ENCODE measurements at places on chromosomes 12 and 14.

DNA sequence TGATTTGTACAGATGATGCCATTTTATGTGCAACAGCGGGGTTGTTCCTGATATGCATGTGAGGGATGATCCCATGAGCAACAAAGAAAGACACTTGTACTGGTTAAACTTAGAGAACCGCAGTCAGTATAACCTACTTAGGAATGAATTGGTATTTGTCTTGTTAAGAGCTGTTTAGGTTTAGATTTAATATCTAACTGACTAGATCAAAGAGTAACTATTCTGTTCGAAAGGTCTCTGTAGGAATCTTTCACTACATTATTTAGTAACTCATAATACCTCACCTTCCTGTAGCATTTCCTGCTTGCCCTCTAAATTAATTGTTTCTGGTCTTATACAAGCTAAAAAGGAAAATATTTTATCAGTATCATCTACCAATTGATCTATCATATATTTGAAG is 350.4 kb downstream of the TRHDE start:
- ATAC-seq: no peak

GRCh38 chr12:32211900-32212156 is 105.2 kb downstream of the BICD1 start:
- no peak for ATAC-seq

DNA sequence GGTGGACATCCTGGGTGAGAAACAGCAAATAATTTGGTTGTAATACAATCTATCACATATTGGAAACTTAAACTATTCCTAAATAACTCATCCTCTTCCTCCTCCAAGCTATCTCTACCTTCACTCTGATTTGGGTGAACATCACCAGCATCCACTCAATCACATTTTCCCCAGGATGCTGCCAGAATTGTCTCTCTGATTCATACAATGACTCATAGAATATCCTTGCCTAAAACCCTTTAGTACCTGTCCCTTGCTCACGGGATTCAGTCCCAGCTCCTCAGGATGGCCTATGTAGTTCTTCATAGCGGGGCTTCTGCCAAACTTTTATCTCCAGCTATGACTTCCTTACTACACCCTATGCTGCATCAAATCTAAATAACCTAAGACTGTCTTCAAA is 146.8 kb downstream of the EMP1 start:
- ATAC-seq: no peak

DNA sequence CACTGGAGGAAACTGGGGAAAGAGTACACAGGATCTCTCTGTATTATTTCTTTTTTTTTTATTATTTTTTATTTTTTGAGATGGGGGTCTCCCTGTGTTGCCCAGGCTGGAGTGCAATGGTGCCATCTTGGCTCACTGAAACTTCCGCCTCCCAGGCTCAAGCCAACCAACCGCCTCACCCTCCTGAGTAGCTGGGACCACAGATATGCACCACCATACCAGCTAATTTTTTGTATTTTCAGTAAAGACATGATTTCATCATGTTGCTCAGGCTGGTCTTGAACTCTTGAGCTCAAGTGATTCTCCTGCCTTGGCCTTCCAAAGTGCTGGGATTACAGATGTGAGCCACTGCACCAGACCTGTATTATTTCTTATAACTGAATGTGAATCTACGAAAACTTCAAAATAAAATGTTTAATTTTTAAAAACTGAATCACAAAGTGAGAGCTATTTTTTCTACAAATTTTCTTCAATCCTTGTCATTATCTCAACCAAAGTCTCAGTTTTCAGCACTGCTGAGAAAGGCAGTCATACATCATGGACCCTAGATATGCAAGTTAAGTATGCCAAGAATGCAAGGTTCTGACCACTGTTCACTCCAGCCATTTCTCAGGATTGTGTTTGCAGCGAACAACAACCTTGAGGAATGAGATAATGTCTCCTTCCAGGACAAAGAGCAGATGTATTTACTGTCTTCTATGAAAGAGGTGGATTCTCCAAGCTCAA is 2.4 kb downstream of the EAPP start:
- no peak for ATAC-seq

- ATAC-seq: no peak
These were observed 177.9 kb downstream of the RBM19 start for GRCh38 chr12:113788020-113788856.

DNA sequence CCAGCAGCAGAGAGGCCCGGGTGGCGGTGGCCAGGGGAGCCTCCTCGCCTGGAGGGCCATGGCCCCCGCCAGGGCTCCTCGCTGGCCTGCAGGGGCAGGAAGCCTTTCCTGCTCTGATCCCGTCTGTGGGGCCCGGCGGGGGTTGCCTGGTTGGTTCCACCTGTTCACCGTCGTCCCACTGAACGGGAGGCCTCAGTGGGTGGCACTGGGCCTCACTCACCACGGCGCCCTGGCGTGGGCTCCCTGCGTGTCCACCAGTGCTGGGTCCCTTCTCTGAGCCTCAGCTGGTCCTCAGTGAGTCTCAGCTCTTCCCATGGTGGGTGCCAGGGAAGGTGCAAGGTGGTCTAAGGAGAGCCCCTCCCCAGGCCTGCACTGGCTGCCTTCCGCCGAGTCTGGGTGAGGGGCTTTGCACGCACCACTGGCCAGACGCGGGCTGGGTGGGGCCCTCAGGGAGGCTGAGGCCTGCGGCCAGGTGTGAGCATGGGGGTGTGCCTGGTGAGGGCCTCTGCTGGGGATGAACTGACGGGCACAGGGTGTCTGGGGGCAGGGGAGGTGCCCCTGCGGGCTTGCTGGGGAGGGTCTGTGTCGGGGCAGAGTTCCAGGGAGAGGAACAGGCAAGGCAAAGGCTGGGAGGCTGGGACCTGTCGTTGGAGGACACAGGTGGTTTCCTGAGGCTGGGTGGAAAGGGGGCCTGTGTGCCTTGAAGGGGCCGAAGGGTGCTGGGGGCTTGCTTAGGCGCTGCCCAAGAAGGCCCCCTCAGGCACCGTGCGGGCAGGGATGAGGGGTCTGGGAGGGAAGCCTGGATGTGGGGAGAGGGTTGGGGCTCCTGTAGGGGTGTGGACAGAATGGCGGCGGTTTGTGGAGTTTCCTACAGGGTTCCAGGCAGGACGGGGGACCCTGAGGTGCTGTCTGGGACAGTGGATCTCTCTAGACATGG is 339.8 kb downstream of the TMEM121 start:
- no peak for ATAC-seq

DNA sequence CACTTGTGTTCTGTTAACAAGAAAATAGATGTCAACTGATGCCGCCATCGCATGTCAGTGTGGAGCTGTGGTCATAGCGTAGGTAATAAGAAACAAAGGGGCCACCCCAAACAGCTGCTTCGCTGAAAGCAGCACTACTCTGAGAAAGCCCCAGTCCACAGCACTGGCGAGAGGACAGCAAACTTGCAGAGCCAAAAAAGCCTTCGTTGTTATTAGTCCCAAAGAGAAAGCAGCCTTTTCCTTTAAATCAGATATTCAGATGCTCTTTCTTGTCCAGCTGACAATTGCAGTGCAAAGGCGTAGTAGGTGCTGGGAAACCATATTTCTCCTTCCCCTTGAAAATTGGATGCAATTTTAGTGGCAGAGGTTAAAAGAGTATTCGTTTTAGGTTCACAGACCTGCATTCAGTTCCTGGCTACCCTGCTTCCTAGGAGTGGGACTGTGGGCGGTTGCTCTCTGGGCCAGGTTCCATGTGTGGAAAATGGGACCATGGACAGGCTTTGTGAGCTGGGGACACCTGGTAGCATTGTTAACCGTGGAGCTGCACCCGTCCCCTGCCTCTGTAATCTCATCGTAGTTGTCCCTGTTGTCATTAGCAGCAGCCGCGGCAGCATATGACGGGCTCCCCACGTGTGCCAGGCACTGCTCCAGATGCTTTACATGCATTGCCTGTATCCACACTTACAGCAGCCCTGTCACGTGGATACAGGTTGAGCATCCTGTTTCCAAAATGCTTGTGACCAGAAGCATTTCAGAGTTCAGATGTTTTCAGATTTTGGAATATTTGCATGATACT is 54.2 kb downstream of the ELK3 start:
- no peak for ATAC-seq

DNA sequence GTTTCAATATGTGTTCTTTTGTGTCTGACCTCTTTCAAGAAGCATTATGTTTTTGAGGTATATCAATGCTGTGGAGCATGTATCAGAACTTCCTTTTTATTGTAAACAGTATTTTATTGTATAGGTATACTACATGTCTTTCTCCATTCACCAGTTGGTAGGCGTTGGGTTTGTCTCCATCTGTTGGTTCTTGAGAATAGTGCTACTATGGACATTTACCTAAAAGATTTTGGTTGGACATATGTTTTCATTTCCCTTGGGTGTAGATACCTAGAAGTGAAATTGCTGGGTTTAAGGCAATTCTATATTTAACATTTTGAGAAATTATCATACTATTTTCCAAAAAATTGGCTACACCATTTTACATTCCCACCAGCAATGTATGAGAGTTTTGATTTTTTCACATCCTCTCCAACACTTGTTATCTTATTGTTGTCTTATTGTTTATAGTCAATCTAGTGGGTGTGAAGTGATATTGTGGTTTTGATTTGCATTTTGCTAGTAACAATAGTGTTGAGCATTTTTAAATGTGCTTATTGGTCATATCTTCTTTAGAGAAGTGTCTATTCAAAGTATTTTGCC is 409.2 kb downstream of the IPO8 start:
- ATAC-seq: no peak

- ATAC-seq: no peak
These were observed 72.0 kb downstream of the DICER1 start for GRCh38 chr14:95085321-95085720.

DNA sequence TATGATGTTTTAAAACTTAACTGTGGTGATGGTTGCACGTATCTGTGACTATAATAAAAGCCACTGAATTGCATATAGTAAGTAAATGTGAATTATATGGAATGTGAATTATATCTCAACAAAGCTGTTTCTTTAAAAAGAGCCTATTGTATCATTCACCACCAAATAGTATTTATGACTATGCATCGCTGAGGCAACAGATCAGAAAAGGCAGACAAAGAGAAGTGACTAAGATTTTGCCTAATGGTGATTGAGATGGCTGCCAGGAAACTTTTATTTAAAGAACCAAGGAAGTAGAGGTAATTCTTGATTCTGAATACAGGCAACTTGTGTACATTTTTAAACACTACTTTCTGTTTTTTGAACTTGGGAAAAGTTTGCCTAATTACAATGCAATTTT is 31.7 kb downstream of the DHRS7 start:
- ATAC-seq: no peak

- no peak for ATAC-seq
These were observed 81.0 kb upstream of the CCDC196 start for GRCh38 chr14:66405158-66405557.

DNA sequence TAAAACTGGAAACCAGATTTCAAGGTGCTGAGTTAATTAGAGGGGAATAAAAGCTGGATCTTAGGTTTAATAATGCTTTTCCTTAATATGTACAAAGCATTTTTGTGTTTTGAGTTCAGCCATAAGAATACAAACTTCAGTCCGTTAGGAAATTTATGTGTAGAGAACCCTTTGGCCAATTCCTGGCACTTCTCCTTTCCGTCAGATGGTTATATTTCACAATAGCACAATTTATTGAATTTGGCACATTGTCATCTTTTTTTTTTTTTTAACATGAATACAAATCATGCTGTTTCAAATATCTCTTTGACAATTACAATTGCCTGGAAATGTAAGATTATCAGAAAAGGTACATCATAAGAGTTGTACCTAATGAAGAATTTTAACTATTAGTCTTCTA is 56.2 kb upstream of the DDHD1 start:
- ATAC-seq: no peak

DNA sequence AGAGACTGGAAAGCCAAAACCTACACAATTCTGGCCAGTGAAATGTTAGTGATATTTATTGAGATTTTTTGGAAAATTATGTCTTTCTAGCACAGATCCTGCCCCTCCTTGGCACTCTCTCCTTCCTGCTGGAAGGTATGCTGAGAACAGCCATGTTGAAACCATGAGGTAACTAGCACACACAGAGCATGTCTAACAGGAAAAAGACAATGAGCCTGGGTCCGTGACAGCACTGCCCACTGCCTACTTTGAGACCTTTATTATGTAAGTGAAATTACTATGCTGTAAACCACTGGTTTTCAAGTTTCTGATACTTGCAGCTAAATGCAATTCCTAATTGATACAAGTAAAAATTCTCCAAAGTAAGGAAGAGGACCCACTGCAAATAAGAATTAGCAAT is 81.6 kb upstream of the SINHCAF start:
- no peak for ATAC-seq

DNA sequence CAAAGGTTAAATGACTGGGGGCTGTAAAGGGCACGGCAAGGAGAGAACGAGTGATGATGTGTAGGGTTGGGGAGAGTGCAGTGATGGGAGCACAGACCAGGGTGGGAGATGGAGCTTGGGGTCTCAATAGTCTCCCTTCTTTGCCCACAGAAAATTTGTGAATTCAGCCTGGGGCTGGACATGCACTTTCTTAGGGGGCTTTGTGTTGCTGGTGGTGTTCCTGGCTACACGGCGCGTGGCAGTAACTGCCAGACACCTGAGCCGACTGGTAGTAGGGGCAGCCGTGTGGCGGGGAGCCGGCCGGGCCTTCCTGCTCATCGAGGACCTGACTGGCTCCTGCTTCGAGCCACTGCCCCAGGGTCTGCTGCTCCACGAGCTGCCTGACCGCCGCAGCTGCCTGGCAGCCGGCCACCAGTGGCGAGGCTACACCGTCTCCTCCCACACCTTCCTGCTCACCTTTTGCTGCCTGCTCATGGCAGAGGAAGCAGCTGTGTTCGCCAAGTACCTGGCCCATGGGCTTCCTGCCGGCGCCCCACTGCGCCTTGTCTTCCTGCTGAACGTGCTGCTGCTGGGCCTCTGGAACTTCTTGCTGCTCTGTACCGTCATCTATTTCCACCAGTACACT is 1.7 kb downstream of the FITM1 start:
- no peak for ATAC-seq

DNA sequence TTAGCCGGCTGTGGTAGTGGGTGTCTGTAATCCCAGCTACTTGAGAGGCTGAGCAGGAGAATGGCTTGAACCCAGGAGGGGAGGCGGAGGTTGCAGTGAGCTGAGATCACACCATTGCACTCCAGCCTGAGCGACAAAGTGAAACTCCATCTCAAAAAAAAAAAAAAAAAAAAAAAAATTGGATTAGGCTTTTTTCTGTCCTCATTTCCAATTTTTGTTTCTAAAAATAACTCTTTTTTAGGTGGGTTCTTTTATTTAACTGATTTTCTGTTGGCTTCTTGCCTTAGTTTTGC is 863.7 kb downstream of the LRFN5 start:
- no peak for ATAC-seq

GRCh38 chr12:52925717-52926595 is 21.1 kb upstream of the KRT8 start:
- no peak for ATAC-seq

- ATAC-seq: no peak
These were observed 11.3 kb upstream of the KCNMB4 start for GRCh38 chr12:70354787-70355186.

GRCh38 chr14:23916446-23916845 is 37.1 kb upstream of the DHRS4 start:
- no peak for ATAC-seq

GRCh38 chr14:73877790-73878189 is 8.9 kb upstream of the ZNF410 start:
- no peak for ATAC-seq

- ATAC-seq: no peak
These were observed 8.2 kb downstream of the DMAC2L start for GRCh38 chr14:50320283-50320682.

GRCh38 chr14:21675566-21675965 is 1.9 kb upstream of the OR4E1 start:
- no peak for ATAC-seq

- peak; percentile 1 for ATAC-seq
These were observed 613 bp downstream of the RECQL start for GRCh38 chr12:21500786-21501257.

GRCh38 chr14:53473480-53473879 is 320.4 kb upstream of the DDHD1 start:
- no peak for ATAC-seq

All from stimulated activated memory B cell treated with anti-CD40 and anti-IgM and Interleukin-4, amounts not matched to agents 10 μg/mL and 1 μg/mL and 100 μg/mL, for 72 hours (primary cell).